ENCODE measurements at places on chromosomes 5 and 9.

DNA sequence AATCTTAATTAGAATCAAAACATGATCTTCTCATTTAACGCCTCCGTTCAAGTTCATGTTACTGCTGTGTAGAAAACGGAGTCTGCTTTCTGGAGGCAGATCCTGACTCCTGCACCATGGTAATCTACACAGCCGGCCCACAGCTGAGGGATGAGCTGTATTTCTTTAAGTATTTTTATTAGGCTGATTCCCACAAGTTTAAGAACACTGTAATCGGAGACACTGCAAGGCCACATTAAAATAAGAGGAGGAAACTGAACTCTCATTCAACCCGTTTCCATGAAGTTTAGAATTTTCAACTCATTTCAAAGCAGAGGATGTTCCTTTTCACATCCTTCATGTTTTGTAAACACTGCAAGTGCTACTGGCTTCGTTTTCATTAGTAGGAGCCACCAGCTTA lies 372.2 kb downstream of the NFIB start:
- no peak for DNase-seq

DNA sequence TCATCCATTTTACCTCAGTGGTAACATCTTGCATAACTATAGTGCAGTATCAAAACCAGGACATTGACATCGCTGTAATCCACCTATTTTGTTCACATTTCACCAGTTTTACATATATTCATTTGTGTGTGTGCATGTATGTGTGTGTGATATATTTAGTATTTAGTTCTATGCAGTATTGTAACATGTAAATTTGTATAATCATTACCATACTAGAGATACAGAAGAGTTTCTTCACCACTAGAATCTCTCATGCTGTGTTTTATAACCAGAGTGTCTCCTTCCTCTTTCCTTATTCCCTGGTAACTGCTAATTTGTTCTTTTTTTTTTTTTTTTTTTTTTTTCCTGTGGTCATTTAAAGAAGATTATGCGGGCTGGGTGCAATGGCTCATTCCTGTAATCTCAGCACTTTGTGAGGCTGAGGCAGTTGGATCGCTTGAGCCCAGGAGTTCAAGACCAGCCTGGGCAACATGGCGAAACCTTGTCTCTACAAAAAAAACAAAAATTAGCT lies 11.0 kb downstream of the RASA1 start:
- DNase-seq: no peak

DNA sequence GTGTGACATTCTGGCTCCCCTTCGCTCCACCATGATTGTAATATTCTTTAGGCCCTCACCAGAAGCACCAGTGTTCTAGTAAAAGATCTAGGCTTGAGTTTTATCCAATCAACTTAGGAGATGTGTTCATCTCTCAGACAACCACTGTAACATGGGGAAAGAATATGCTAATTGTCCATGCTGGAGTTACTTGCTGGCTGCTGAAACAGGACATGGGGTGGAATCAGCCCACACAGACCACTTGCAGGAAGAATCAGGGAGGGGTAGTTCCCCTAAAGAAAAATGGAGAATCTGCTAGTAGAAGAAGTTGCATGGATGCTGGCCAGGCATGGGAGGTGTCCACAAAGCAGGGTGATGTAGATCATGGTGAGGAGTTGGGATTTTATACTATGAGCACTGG lies 86.2 kb downstream of the FEM1C start:
- DNase-seq: no peak

DNA sequence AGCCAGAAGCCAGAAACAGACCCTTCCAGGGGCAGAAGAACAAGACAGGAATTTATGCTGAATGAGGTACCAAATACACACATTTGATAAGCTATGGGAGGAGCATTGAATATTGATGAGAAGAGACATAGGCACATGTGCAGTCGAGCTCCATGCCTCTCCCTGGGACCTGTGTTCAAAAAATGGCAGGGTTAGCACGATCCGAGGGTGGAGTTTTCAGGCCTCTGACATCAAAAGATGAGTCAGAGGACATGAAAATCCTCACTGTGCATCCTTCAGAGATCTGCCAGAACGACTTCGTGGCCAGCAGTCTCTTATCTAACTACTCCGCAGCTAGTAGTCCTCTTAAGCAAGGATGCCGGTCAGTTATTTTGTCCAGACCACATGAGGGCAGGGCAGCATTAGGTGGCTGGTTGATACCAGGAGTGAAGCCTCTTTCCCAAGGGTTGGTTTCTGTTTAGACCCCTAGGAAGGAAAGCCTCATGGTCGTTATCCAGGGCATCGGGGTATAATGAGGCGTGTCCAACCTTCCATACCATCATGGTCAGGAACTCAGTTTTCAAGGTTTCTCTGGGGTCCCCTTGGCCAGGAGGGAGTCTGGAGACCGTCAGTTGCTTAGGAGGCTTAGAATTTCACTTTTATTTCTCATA lies 11.6 kb upstream of the CMBL start:
- DNase-seq: no peak

DNA sequence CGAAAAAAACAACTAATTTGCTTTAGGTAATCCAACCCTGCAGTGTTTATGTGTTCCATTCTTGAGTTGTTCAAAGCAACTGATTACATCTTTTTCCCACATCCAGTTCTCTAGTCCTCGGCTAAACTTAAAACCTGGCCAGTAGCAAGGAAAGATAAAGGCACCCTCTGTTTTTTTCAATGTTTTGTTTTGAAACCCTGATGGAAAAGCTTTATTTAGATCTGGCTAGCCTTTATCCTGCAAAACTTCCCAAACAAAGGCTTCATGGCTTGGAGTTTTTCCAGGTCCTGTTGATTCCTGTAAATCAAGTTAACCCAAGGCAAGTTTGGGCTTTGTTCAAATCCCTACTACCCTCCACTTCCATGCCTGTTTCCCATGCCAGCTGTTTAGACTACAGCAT lies 105.1 kb downstream of the CEMIP2 start:
- no peak for DNase-seq

GRCh38 chr9:107242073-107243030 lies 40.7 kb upstream of the RAD23B start:
- DNase-seq: no peak

GRCh38 chr9:134937164-134937555 lies 19.4 kb upstream of the FCN1 start:
- no peak for DNase-seq

GRCh38 chr5:65113771-65114170 lies 345.0 kb downstream of the CWC27 start:
- DNase-seq: no peak

GRCh38 chr5:176500511-176500910 lies 36.7 kb downstream of the RNF44 start:
- DNase-seq: no peak

GRCh38 chr9:130731355-130731754 lies 37.8 kb downstream of the EXOSC2 start:
- DNase-seq: no peak

- DNase-seq: no peak
Measured at GRCh38 chr9:98552331-98552730, 156.4 kb downstream of the GABBR2 start.

GRCh38 chr5:142486581-142486980 lies 161.8 kb upstream of the SPRY4 start:
- no peak for DNase-seq

- DNase-seq: no peak
Measured at GRCh38 chr5:37029436-37029835, 152.9 kb downstream of the NIPBL start.

Data from NCI-H187 treated with DMSO at 0.1 percent for 48 hours (cell line).